ENCODE measurements at places on chromosomes 12 and 14. TPM values are rescaled to one million over a fixed set of nuclear protein-coding genes. Genes with fewer than 3 reads are reported as not detected.

DNA sequence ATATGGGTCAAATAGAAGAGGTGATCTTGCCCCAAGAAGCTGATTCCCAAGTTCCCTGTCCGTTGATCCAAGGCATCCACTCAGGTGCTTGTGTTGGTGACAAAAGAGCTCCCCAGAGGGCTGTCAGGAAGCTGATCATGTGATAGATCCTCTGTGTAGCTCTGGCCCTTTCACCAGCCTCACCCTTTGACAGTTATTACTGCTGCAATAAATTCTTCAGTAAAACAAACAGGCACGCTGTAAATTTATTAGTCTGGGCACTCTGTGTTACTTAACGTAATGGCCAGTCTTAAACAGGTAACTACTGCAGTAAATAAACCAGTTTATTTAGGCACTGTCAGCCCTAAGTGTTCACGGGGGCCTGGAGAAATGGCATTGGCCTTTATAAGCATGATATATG is 473.9 kb downstream of the BCL11B start:
- no peak for DNase-seq

The FAM234B gene
- 6.0 TPM for total RNA-seq

DNA sequence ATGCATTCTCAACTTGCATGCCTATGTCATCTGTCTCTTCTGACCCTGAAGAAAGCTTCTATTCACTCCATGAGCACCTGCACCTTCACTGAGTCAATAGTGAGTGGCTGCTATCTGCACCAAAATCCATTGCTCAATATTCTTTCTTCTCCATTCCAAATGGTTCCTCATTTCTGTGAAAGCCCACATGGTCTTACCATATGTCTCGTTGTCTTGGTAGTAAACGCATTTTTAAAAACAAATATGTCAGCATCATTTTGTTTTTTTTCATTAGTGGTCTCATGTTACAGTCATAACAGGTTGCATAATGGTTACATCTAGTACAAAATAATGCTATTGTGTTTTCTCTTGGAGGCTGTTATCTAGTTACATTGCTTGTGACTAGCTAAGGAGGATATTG is 106.9 kb upstream of the CPM start:
- DNase-seq = no peak

The ANKRD9 gene
- 6.7 TPM for total RNA-seq

GRCh38 chr14:61342486-61342885 is 21.1 kb downstream of the PRKCH start:
- no peak for DNase-seq

The A2M gene
- 0.10 TPM for total RNA-seq

DNA sequence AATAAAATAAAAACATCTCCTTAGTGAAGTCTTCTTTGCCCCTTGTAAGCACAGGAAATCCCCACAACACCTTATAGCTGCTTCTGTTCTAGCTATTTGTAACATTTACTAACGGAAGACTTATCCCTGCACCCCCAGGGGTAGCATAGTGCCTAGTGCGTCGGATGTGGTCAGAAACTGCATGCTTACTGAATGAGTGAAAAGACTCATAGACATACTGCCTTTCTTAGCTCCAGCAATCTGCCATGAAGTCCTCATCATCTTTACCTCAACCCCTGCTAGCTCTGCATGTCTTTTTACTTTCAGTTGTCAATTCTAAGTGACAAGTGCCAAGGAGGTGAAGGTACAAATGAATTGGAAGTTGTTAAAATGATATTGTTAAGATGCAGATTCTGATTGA is 12.9 kb downstream of the RIOX1 start:
- DNase-seq = no peak

GRCh38 chr14:23316300-23316699 is 5.0 kb upstream of the PABPN1 start:
- DNase-seq = no peak

DNA sequence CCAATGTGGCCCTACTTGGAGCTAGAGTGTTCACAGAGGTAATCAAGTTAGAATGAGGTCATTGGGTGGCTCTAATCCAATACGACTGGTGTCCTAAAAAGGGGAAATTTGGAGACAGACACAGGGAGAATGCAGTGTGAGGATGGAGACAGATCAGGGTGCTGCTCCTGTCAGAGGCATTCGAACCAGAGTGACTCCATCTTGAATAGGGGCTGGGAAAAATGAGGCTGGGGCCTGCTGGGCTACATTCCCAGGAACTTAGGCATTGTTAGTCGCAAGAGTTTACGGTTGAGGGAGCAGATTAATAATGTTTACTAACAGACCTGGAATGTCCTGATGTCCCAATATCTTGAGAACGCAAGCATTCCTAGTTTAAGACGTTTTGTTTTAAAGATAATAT is 20.2 kb downstream of the TNFAIP2 start:
- no peak for DNase-seq

DNA sequence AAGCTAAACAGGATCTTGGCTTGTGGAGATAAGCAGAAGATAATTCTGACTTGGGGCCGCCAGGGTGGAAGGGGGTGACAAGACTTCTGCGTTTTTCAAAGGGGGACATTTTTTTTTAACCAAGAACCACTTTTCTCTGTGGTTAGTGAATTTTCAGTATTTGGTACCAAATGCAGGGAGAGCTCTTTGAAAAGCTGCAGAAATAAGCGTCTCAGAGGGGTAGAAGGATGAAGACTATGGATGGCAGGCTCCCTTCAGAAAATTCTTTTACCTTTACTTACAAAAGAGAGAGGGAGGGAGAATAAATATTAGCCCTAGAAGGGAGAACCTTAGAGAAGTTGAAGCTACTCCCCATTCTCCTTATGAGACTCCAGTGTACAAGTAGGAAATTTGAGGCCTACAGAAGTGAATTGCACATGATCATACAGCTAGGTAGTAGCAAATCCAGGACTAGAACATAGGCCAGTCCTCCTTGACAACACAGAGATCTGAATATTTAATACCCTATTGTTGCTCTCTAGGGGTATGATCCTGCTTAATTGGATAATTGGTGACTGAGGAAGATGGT is 840 bp downstream of the MRPL52 start:
- no peak for DNase-seq

DNA sequence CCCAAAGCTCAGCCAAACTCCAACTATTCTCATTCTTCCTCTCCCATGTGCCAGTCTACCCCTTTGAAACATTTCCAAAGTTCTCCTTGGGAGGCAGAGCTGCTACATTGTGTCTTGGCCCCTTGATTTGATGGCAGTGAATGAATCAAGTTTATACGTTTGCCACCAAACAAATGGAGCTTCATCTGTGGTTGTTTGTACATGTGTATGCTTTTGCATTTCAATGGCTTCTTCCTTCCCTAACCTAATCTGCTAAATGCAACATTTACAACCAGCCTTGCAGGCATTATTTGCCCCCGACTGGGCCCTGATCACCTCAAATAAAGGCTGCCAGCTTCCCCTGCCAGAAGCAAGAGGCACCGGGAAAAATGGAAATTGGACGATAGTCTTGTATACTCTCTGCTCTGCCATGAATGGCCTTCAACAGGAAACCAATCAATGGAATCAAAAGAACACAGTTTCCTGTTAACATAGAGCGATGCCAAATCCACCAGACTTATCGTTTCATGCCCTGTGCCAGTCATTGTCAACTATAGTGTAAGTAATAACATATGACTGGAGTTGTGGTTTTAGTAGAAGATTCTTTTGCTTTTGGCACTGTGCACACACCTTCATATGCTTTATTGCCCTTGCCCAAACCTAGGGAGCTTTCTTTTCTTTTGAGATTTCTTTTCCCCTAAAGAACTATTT is 97.8 kb downstream of the TMEM30B start:
- DNase-seq = no peak

DNA sequence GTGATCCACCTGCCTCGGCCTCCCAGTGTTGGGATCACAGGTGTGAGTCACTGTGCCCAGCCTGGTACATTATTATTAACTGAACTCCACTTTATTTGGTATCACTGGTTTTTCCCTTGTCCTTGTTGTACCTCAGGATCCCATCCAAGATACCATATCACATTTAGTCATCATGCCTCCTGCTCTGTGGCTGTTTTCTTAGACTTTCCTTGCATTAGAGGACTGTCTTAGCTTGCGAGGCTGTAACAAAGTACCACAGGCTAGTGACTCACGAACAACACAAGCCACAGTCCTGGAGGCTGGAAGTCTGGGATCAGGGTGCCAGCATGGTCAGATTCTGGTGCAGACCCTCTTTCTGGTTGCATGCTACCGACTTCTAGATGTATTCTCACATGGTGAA is 12.2 kb downstream of the KLC1 start:
- no peak for DNase-seq

DNA sequence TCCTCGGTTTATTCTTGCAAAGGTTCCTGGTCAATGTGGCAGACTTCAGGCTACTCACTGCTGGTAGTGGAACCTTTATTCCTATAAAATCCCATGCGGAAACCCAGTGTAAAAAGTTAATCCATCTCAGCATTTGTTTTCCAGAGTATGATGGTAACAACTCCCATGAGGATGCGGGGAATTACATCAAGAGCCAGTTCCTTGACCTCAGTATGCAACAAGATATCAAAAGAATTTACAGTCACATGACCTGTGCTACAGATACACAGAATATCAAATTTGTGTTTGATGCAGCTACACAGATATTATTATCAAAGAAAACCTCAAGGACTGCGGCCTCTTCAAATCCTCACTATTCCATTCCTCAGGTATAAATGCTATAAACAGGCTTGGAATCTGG is 19.3 kb downstream of the CPM start:
- no peak for DNase-seq

DNA sequence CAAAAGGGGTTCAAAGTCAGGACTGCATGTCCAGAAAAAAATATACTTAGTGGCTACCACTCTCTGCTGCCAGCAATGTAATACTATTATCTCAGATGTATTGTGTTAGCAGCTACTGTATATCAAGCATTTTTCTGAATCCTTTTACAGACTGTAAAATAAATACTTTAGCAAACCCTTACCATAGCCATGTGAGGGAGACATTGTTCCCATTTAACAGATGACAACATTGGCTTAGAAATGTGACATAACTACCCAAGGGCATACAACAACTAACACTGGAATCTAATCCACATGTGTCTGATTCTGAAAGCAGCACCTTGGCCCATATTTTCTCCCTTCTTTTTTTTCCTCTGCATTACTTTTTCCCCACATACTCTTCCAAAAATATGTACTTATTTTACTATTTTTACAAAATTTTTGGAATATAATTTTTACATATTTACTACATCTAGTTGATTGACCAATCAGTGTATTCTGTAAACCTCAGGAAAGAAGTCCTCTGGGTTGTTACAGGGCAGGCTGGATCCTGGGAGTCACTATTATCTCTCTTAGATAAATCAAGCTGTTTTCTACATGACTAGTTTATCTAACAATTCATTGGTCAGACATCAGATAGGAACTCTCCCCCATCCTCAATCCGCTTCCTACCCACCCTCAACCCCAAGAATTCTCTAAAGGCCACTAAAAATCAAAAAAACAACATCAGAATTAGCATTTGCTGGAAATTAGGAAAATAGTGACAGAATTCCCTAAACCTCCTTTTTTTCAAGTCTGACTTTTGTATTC is 154.1 kb downstream of the BTG1 start:
- no peak for DNase-seq

The GUCY2C gene
- not detected for total RNA-seq

GRCh38 chr14:23632461-23633159 is 3.6 kb upstream of the DHRS2 start:
- DNase-seq = no peak

The RAD9B gene
- 0.14 TPM for total RNA-seq

The SLC5A8 gene
- total RNA-seq = 0.10 TPM

- no peak for DNase-seq
Observed at GRCh38 chr12:102964872-102965271, 7.4 kb downstream of the ASCL1 start.

The CISTR gene
- not detected for total RNA-seq

The OR2AP1 gene
- not detected for total RNA-seq

The FGF23 gene
- not detected for total RNA-seq

The HOXC9 gene
- total RNA-seq = 4.3 TPM

DNA sequence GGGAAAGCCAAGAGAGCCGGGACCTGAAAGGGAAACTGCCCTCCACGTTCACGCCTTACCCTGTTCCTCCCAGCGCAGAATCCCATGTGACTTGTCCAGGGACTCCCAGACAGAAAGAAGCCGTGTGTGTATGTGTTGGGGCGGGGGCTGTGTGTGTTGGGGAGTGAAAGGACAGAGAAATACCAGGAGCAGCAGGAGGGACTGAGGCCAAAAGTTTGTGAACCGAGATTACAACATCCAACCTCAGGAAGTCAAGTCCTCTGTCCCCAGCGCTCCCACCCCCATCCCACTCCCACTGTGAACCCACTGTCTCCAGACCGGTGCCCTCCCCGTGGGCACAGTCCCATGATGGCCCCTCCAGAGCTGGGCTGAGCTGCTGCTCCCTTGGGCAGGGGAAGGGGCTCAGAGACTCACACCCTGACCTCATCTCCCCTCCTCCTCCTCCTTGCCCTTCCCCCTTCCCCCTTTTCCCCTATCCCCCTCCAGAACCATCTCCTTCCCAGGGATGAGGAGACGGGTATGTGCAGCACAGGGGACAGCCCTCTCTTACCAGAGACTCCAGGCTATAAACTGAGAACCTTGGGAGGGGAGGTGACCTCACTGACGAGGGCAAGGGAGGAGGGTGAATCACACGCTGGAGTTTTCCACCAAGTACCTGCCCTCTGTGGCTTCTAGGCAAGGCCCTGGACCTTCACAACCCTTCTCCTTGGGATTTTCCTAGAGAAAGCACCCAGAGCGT is at the start of gene SLC6A12:
Gene SLC6A12, minus strand, starts transcription at position 155 of the 739 bp plus-strand sequence. CDS start 4,171 bp downstream, outside the sequence.
- no peak for DNase-seq

- no peak for DNase-seq
Observed at GRCh38 chr14:85175556-85175955, 354.4 kb upstream of the FLRT2 start.

- no peak for DNase-seq
Observed at GRCh38 chr14:53900499-53900898, 56.1 kb downstream of the BMP4 start.

The HOXC6 gene
- 4.3 TPM for total RNA-seq

The TRHDE gene
- total RNA-seq = 0.78 TPM

DNA sequence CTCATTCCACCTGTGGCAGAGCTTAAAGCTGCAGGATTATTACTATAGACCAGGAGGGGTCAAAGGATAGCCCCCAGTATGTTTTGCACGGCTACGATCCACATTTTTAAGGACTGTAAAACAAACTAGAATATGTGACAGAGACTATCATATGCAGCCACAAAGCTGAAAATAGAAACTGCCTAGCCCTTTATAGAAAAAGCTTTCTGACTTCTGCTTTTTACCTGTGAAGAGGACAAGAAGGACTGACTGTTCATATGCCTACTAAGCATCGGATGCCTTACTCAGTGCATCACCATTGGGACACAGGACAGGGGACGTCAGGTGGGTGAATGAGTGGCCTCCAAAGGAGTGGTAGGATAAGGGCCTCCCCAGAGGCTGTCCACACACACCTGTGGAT is 29.8 kb downstream of the SPTB start:
- DNase-seq = no peak

- DNase-seq = no peak
Observed at GRCh38 chr12:127592245-127592644, 674.7 kb upstream of the TMEM132C start.

GRCh38 chr14:81594012-81594411 is 60.4 kb upstream of the SEL1L start:
- DNase-seq = no peak

The GRIP1 gene
- 6.8 TPM for total RNA-seq
